Stimulated activated CD8-positive, alpha-beta memory T cell treated with anti-CD3 and anti-CD28 coated beads, Interleukin-12 subunit alpha, Interleukin-12 subunit beta, amount 100 ng/mL, for 4 hours (primary cell): ENCODE measurements at places on chromosomes 4 and X.

GRCh38 chr4:159145318-159145991 is 42.6 kb downstream of the RAPGEF2 start:
- no peak for DNase-seq

GRCh38 chr4:2910409-2910808 is 52.8 kb downstream of the NOP14 start:
- no peak for DNase-seq

GRCh38 chrX:37943554-37944344 is 62.6 kb upstream of the SYTL5 start:
- DNase-seq: no peak

GRCh38 chr4:3307891-3308575 is 15.2 kb downstream of the RGS12 start:
- no peak for DNase-seq

DNA sequence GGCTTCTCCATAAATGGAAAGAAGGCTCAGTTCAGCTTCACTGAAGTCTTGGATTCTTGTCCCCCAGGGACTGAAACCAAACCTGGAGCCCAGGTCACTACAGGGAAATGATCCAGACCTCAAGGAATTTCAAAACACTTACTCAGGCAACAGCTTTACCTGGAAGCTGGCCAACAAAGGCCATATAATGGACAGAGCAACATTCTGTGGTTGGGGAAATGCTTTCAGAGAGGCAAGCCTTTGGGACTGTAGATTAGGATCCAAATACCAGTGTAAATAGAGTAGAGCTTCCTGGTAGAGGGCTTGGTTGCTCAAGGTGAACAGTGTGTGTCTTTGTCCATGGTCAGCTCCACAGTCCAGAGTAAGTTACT is 57.0 kb upstream of the PROM1 start:
- no peak for DNase-seq

- no peak for DNase-seq
Observed at GRCh38 chr4:77184974-77185373, 28.0 kb downstream of the CCNG2 start.

- DNase-seq: no peak
Observed at GRCh38 chrX:53313728-53314105, 32.3 kb upstream of the IQSEC2 start.

- DNase-seq: no peak
Observed at GRCh38 chr4:111360906-111361305, 738.0 kb upstream of the PITX2 start.

DNA sequence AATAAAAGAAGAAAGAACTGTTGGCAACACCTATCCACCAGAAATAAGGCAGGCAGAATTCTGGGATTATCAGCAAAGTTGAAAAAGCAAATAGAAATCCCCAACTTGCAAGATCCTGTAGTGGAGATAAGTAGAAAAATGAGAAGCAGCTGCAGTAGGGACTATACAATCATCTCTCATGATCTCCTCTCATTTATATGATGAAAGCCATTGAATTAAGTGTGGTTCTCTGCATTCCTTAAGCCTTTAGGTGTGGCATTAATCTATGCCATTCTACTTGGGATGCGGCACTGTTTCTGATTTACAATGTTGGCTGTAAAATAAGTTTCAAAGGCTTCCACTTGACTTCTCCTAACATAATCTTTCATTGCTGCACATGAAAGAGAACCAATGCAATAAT is 869.8 kb downstream of the TRAM1L1 start:
- no peak for DNase-seq

- DNase-seq: no peak
Observed at GRCh38 chr4:144518181-144518895, 127.6 kb upstream of the HHIP start.

DNA sequence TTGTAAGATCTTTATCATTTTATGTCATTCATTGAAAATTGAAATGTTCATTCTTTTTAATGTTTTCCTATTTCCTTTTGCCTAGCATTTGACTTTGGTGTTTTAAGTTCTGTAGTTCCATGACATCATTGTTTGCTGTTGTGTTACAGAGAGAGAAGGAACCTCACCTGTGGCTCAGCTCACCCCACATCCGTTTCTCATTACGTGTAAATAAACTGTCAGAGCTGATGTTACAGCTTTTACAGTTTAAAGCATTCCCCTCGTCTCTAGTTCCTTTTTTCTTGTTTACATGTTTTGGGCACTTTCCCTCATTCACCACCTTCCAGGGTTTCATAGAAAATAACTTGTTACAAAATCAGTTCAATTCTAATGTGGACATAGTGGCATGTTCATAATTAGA is 137.2 kb downstream of the FNIP2 start:
- no peak for DNase-seq

DNA sequence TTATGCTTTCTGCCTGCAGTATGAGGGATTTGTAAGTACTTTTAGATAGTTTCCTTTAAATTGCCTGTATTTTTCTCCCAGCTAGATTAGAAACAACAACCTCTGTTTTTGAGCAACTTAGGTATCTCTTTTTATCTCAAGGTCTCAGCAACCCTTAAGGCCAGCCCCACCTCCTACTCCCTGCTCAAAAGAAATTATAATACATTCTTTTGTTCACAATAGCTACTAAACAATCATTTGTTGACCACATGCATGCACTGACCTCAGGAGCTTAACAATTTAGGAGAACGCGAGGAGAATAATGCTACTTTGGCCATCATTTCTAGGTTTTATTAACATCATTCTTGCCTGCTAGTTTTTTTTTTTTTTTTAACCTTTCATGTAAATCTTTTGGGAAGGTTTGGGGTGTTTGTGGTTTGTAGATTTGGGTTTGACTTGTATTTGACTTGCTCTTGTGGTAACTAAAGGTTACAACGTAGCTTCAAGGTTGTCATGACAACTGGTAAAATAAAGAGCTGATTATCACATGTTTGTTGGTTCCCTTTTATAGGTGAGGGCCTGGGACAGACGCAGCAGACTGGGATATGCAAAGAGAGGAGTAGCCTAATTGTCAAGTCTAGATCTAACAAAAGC is 145.4 kb upstream of the PLAC1 start:
- no peak for DNase-seq

DNA sequence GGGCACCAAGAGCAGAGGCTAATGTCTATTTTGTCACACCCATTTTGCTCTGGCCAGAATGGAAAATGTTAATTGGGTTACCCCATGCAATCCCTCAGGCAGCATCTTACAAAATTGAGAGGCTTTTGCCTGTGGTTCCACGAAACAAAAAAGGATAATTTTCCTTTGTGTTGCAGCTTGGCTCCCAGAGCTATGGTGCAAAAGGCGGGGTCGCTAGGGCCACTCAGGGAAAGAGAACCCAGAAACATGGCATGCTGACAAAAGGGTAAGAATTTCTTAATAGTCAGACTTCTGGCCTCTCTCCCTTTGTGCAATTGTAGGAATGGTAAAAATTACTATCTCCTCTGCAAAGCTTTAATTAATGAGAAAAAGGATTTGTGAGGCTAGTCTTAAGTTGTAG is 119.6 kb upstream of the BANK1 start:
- no peak for DNase-seq

DNA sequence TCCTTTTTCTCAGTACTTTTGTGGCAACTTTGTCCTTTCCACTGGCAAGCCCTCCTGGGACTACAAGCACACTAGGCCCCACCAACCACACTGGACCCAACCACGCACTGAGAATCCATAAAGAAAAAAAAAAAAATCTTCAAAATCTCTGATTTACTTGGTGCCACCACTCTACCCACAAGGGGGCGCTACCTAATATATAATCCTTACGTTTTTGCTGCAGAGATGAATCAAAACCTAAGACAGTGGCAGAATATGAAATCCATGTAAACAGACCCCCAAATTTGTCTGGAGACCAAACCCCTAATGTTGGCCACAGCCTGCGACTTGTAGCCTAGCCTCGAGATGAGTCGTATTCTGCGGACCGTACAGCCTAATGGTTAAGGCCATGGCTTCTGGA is 63.5 kb upstream of the ARHGAP36 start:
- DNase-seq: no peak

DNA sequence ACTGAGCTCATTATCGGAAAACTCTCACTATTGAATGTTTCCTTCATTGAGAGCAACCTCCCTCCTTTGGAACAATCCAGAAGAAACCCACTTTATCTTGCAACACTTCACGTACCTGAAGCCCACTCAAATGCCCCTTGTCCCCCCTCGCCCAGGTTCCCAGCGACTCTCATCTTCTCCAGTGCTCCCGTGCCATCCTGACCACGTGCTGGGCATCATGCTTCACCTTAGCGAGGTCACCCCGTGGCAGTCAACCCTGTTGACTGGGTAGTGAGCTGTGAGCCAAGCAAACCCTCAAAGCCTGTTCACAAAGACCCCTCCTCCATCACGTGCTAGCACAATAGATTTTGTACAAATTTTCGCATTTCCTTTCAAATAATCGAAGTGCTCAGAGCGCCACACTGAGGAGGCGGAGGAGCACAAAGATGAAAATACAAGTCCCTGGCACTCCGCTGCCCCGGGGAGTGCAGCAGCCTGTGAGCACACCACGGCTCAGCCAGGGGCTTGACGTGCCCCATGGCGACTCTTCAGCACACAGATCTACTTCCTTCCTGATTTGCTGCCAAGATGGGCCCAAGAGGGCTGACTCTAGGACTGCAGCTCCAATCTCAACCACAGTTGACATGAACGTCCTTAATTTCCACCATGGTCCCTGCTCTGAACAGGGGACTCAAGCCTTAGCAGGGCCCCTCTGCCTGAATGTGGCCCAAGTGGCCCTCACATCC is 15.6 kb downstream of the PDZD4 start:
- no peak for DNase-seq

DNA sequence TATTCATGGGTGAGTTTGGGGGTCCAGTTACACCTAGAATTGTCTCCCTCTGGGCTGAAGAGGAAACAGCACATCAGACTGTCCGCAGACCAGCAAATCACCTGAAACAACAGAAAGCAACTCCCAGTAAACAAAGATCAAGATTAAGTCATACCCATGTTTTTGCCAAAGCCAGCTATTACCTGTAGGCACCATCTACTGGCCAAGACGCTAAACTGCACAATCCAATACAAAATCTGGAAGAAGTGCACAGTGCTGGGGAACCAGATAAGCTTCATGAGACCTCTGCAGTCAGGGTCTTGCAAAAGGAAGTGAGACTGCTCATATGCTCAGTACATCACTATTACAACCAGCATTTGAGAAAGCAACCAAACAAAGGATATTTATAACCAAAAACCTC is 157.5 kb upstream of the ITM2A start:
- DNase-seq: no peak

- no peak for DNase-seq
Observed at GRCh38 chrX:107718156-107718621, 57.4 kb downstream of the TSC22D3 start.

DNA sequence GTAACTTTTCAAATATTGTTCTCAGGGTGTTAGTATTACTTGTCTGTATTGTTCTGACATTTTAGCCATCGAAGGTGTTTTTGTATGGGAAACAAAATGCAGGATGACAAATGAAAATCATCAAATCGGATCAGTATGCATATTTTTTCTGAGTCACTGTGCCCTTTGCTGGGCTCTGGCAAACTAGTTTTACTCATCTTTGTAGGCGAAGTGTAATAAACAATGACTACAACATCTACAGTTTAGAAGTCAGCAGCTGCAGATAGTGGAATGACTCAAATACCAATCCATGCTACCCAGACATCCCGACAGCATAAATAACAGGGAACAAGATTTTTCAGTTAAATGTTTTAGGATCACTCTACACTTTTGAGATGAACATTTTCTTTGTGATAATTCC is 557.3 kb upstream of the TENM3 start:
- DNase-seq: no peak

DNA sequence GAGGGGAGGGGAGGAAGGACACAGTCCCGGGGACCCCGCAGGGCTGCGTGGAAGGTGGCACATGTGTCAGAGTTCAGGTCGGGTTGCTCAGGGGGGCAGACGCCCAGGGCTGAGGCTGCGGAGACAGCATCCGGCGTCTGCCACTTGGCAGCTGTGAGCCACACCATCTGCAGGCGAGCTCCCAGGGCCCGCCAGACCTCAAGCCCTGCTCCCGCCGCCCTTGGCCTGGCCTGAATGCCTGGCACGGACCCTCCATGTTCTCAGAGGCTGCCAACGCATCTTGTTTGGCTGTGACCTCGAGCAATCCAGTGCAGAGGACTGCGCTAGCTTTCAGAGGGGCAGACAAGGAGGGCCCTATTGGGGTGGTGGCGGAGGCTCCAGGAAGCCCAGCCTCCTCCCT is 5.1 kb downstream of the BGN start:
- DNase-seq: no peak

DNA sequence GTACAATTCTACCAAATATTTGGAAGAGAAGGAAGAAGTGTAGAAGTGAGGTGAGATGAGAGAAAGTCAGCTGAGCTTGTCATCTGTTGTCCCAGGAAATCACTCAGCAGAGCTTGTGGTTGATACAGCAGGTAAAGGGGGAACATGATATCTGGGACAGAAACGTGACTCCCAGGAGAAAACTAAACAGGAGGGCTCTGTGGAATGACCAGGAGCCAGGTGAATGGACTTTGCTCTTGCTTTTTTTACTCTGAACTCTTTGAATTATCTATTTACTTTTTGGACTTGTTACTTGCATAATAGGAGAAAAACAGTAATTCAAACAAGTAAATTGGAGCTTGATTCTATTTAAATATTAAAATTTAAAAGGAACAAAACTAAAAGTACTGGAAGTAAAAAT is 555.6 kb upstream of the FRG1 start:
- no peak for DNase-seq

DNA sequence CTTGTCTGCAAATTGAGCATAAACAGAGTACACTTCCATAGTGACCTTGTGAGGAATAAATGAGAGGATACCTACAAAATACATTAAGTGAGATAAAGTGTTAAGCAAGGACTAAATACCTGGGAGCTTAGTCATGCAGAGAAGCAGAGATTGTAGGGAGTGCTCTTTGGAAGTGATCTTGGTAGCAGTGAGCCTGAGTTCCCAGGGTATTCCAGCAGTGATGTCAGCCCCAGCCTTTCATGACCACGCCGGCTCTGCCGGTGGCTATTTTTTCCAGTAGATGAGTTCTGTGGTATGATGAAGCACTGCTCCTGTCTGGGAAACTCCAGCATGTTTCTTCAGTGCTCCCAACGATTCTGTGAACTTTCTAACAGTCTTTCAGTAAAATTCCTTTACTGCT is 391.5 kb upstream of the IGFBP7 start:
- DNase-seq: no peak

DNA sequence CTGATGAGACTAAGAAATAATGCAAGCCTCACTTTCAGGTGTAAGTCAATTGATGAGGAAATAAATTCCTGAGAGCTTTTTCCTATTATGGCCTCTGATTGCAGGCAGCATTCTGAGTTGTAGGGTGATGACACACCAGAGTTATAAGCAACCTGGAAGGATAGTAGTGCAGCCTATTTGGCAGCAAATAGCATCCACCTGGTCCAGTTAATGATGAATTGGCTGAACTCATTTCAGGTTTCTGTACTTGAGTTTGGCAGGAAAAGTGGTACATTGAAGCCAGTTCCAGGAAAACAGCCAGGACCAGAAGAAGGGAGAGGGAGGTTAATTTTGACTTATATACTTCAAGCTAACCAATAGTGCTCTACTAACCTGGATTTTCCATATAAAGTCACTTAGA is 316.8 kb downstream of the NAF1 start:
- DNase-seq: no peak
